ENCODE measurements at places on chromosomes 5 and 9.

DNA sequence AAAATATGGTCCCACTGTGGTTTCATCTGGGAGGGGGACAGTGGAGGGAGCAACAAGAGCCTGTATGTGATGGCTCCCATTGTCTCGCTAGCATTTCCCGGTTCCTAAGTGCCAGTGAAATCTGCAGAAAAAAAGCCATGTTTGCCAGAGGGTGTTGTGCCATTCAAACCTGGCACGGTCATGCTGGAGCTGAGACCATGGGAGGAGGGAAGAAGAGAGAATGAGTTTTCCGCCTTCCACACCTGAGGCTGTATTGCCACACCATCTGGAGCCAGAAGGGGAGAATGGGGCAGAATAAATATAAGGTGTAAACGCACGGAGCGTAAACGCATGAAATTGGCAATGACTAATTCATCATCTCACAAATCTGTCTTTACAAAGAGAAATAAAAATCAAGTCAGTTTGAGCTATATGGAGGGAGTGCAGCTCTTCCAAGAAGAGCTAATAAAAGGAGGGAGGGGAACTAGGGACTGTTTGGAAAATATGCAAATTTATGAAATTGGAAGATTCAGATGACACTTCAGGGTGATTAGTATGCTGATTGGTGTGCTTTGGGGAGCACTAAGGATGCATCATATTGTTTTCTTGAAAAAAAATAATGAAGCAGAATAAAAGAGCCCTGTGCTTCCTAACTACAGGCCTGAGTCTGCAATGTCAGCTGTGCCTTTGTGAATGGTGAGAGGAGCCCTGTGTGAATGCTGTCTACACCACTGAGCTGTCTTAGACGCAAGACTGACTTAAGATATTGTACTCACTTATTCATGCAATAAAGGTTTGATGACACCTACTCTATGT lies 237.9 kb downstream of the NSG2 start:
- no peak for DNase-seq

GRCh38 chr9:81823672-81824554 lies 104.3 kb upstream of the SPATA31D4 start:
- no peak for DNase-seq

DNA sequence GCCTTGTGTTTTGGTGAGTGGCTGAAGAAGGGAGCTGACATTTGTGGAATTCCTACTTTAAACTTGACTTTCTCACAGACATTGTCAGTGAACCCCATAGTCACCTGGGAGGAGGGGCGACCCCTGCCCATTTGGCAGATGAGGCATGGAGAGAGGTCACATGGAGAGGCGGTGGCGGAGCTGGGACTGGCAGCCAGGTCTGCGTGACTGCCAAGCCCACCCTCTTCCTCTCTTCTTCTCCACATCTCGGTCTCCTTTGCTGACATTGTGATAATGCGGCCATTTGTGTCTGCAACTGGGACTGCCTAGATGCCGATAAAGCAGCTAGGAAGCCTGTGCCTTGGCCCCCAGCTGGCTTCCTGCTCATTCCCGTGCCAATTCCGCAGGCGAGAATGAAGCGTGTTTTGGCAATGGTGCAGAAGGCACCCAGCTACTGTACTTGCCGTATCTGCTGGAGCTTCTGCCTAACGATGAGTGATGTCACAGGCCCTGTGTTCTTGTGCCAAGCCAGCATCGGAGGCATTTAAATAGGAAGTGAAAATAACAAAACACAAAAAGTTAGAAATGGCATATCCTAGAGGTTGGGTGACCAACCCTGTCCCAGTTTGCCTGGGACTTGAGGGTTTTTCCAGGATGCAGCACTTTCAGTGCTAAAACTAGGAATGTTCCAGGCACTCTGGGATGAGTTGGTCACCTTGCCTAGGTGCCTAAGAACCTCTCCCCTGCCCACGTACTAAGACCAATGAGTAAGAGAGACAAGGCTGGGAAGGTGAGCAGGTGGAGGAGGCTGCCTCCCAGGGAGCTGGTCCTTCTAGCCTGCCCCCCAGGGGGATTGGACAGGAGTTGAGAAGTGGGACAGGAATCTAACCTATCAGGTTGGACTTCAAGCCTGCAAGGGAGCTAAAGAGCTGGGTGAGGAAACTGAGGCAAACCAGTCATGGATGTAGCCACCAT lies 23.6 kb downstream of the OLFML2A start:
- DNase-seq, result no peak

- no peak for DNase-seq
Measured at GRCh38 chr5:36908544-36909260, 32.1 kb downstream of the NIPBL start.

DNA sequence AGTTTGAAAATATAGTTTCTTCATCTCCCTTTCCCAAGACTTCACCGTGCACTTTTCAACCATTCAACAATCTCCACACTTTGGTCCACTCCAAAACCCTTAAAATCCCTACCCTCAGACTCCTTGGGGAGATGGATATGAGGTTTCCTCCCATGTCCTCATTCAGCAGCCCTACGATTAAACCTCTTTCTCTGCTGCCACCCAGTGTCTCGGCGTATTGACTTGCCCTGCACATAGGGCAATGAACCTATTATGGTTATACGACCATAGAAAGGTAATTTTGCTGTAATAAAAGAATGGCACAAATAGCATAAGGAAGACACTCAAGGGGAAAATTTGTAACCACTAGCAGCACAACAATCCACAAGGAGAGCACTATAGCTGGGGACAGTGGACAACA lies 803.5 kb downstream of the TLE1 start:
- no peak for DNase-seq

GRCh38 chr9:70192707-70193106 lies 66.1 kb upstream of the SMC5 start:
- no peak for DNase-seq

GRCh38 chr9:94270009-94270408 lies 10.9 kb downstream of the ZNF169 start:
- DNase-seq, result no peak

DNA sequence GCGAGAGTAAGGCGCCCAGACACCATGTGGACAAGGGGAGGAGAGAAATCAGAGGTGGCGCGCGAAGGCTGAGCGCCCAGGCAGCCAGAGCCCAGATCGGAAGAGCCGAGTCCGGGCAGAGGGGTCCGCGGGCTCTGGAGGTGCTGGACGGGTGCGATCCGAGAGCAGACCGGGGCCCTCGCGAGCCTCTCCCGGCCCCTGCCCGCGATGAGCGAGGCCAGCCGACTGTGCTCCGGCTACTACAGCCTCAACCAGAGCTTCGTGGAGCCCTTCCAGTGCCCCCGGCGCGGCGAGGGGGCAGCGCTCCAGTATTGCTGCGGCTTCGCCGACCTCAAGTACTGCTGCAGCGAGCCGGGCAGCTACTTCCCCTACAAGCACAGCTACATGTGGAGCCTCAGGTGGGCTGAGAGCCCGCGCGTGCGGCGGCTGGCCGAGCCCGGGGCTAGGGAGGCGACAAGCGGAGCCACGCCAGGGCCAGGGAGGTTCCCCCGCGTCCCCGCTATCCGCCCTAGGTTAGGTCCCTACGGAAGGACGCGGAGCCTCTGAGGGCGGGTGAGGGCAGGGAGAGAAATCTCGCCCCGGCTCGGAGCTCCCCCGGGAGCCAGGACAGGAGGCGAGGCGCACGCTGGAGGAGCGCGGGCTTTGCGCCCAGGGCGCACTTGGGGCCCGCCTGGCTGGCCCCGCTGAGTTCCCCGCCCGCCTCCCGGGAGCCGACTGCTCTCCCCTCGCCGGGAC lies at the start of gene SHISAL2B:
SHISAL2B (plus strand) TSS at position 87 of the 735 bp plus-strand sequence; CDS start at position 208, 121 bp downstream.
- DNase-seq, result no peak

DNA sequence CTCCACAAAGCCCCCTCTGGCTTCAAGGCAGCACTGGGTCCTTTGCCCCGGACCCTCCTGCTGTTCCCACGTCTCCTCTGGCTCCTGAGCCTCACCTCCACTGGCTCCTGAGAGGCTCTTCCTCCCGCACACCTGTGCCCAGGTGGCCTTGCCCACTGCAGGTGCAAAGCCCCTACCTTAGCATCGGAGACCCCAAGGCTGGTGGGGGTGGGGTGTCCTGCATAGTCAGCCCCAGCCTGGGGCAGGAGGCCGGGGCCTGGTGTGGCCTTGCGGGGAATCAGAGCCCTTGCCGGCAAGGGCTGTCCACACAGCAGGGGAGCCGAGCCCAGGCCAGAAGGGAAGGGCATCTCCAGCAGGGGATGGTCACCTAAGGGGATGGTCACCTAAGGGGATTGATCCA lies 41.3 kb upstream of the CEP72 start:
- no peak for DNase-seq

DNA sequence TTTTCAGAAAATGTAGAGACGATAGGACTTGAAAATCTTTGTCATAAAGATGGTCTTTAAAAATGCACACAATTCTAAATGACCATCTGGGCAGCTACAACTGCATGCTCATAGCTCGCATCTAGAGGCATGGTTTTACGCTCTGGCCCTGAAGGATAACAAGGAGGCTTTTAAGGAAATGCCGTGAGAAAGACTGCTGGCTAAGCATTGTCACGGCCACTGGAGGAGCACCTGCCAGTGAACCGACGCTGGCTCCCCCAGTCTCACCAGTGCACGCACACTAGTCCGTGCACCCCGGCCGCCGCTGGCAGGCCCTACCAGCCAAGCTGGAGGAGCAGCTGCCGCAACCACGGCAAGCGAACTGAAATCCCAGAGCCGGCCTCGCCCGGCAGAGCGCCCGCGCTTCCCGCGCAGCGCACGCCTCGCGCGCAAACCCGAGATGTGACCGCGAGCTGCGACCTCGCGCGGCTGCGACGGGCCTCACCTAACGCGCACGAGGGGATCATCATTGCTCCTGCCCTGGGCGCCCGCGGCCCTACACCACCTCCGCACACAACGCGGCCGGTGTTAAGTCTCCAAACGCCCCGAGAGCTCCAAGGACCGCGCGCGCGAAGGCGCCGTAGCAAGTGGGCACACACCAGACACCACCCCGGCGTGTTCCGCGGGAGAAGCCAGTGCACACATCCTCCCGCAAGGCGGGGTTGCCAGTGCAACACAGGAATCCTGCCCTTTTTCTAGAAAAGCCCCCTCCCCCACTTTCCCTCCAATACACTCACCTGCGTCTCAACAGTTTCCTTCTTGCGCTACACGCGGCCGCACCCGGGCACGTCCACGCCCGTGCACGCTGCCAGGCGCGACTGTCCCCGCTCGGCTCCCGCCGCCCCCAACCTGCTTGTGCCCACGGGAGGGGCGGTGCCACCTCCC lies 5.3 kb downstream of the ELAVL2 start:
- DNase-seq, result no peak

- DNase-seq, result no peak
Measured at GRCh38 chr9:109133533-109133932, 13.8 kb upstream of the TMEM245 start.

- DNase-seq, result no peak
Measured at GRCh38 chr9:130770093-130770492, 65.0 kb upstream of the ABL1 start.

- no peak for DNase-seq
Measured at GRCh38 chr5:135048286-135048685, 14.3 kb upstream of the PITX1 start.

- no peak for DNase-seq
Measured at GRCh38 chr5:124260921-124261515, 485.4 kb downstream of the ZNF608 start.

DNA sequence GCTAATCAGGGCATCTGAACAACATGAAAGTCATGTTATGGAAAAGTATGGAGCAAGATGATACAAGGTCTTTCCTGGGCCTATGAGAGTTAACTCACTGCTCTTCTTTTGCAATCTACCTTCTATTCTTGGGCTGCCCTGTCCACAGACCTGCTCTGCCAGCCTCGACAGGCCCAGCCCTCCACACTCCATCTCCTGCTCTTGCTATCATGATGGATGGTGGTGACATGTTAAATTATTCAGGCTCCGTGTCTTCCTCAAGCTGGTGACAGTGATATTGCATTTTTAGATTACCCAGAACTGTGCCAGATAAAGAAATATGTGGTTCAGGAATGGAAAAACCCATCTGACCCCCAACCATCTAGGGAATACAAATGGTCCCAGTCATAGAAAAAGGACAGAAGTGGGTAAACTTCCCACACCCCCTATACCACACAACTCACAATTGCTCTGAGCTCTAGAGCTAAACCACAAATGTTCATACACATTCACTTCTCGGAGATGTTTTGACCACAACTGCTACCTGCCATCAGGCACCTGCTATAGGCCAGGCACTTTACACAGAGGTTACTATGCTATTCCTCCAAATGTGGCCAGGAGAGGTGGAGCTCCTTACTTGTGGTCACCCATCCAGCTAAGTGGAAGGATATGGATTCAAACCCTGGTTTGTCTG lies 311.3 kb downstream of the ASTN2 start:
- DNase-seq, result no peak

DNA sequence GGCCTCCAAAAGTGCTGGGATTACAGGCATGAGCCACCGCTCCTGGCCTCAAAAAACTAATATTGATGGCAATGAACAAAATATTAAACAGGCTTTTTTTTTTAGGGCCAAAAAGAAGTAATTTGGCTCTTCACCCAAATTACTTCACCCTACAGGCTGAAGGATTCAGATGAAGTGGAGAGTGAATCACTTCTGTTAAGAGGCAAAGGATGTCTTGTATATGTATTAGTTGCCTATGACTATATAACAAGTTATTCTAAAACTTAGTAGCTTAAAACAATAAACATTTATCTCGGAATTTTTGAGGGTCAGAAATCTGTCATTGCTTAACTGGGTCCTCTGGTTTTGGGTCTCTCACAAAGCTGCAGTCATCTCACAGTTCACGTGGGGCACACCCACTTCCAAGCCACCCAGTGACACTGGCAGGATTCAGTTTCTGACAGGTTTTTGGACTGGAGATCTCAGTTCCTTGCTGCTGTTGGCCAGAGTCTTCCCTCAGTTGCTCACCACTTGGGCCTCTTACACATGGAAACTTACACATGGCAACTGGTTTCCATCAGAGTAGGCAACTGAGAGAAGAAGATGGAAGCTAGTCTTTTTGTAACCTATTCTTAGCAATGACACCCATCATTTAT lies 66.7 kb downstream of the IQGAP2 start:
- no peak for DNase-seq

GRCh38 chr9:73234008-73234360 lies 82.3 kb downstream of the ANXA1 start:
- no peak for DNase-seq

DNA sequence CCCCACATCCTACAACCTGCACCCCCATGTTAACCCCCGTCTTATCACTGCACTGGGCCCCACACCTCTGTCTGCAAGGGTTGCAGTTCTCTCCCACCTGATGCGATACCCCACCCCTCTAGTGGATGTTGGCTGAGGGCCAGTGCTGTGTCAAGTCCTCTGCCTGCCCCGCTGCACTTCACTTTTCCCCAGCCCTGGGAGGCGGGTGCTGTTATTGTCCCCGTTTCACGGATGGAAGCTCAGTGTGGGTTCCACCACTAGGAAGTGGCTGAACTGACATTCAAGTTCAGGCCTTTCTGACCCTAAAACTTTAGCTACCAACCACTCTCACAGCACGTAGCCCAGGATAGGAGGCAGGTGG lies 3.5 kb downstream of the SNCB start:
- no peak for DNase-seq

DNA sequence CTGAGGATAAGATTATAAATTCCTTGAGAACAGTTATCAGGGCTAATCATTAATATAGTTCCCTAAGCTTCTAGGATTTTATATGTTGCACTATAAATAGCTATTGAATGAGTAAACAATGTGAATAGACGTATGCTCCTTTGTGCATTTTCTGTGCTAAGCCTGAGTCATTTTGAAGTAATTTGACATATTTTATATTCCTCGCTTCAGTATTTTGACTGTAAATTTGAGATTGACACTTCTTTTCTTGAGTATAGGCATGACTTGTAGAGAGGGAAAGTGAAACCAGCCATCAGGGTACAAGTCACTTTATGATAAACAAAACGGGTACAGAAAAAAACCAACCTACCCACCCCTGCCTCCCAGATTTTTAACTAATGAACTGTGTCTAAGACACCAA lies 367.7 kb upstream of the PRR16 start:
- DNase-seq, result no peak
